ENCODE measurements at places on chromosomes 3 and 15.

GRCh38 chr15:69718436-69718835 is 265.8 kb downstream of the RPLP1 start:
- DNase-seq: no peak

DNA sequence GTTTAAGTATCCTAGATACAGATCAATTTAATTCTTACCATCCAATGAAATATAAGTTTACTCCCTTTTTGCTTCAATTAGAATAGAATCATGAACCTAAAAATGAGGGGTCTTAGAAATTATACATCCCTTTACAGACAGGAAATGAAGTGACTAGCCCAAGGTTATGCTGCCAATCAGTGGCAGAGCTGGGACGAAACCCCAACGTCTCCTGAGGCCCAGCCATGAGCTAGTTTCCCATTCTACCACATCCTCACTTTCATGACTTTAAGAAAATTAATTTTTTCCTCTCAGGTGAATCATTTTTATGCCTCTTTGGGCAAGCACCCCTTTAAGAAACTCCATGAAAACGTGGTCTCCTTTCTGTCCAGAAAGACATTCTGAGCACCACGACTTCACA is 11.2 kb downstream of the LRIG1 start:
- no peak for DNase-seq

GRCh38 chr3:47705391-47705790 is 76.3 kb downstream of the SMARCC1 start:
- no peak for DNase-seq

DNA sequence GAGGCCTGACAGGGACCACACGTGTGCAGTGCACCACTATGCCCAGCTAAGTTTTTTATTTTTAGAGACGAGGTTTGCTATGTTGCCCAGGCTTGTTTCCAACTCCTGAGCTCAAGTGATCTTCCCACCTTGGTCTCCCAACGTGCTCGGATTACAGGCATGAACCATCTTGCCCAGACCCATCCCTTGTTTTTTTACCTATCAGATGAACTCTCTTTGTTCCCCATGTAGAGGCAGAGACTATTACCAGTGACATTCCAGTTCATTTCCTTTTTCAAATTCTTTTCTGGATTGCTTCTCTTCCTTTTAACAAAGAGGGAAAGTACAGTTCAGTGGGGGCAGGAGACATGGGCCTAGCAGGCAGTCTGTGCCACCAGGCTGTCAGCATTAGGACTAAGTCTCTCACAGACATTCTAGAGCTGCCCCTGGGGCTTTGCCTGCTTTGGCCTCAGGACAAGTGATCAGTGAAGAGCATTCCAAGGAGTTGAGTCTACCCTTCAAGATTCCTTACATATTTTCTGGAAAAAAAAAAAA is 103.5 kb upstream of the SLC7A14 start:
- DNase-seq: no peak

GRCh38 chr3:80688814-80689213 is 921.0 kb upstream of the ROBO1 start:
- DNase-seq: no peak

GRCh38 chr15:34582461-34583371 is 735 bp downstream of the GOLGA8B start:
- DNase-seq: no peak

DNA sequence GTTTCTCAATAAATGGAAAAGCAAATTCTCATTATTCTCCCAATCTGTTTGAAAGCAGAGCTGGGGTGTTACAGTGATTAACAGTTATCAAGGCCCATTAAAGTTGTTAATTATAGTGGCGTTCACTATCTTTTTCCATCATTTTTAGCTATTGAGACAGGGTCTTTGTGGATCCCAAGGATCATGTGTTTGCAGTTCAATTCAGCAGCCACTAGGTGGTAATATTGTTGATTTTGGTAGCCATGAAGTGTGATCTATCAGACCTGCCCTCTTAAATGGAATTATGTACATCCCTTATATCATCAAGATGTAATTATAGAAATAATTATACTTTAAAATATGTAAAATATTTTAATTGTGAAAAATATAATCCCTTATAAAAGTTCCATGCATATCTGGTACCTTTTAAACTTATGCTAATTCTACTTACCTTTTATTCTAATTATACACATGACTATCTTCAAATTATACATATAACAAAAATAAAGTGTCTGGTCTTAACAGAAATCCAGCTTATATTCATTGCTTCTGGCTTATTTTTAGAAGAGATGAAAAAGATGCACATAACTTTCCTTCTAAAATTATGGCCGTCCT is 126.4 kb downstream of the GREM1 start:
- no peak for DNase-seq
